Brain pericyte (primary cell): ENCODE measurements at places on chromosomes 2 and 18.

DNA sequence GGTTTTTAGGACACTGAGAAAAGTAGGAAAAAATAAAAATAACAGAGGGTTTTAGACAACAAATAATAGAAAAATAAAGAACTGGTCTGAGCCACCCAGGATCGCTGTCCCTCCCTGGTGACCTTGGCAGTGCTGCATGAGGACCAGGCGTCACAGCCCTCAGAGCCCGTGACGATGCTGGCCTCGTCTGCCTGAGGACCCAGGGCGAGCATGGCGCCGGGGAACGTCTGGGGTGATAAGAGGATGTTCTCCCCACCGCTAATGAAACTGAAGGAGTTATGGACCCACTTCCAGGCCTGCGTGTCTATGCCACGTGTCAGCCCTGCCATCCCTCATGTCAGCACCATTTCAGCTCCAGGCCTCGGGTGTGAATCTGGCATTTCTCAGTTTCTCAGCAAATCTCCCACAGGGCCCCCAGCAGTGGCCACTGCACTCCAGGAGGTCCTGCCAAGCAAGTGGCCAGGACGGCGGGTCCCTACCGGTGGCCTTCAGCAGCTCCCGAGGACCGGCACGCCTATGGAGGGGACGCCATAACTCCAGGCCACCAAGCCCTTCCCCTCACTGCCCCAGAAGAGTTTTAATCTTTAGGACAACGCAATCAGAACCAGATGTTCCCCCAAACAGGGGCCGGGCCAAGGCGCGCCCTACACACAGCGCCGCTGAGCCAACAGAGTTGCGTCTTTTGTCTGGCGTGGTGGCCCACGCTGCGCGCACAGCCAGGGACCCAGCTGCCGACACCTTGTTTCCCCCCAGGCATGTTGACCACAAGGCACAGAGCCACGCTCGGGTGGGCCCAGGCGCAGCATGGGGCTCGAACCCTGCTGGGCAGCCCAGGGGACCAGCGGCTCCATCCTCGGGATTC, 179.7 kb downstream of the TWIST2 start:
- DNase-seq: no peak

DNA sequence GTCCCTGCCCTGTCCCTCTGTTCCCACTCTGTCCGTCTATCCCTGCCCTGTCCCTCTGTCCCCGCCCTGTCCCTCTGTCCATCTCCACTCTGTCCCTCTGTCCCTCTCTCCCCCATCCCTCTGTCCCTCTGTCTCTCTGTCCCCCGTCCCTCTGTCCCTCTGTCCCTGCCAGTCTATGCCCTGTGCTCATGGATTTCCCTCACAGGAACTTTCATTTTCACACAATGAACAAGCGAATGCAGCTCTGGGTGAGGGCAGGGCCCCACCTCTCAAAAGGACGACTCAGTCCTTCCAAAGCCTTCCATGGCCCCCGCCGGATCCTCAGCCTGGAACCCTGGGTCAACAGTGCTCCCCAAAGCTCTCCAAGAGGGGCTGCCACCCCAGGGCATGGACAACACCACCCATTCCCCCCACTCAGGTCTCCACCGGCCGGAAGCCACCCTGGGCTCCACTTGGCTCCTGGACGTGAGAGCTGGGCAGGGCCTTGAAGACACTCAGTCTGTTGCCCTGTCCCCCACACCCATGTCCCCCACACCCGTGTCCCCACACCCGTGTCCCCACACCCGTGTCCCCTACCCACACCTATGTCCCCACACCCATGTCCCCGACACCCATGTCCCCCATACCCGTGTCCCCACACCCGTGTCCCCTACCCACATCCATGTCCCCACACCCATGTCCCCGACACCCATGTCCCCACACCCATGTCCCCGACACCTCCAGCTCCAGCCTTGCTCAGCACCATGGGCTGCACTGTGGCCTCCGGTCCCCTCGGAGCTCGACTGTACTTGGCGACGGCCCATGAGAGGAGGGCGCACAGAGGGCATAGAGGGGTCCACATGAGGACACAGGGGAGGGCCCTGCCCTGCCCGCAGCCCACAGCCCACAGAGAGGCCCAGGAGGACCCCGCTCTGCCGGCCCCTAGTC, 156.0 kb downstream of the PXDN start:
- no peak for DNase-seq

DNA sequence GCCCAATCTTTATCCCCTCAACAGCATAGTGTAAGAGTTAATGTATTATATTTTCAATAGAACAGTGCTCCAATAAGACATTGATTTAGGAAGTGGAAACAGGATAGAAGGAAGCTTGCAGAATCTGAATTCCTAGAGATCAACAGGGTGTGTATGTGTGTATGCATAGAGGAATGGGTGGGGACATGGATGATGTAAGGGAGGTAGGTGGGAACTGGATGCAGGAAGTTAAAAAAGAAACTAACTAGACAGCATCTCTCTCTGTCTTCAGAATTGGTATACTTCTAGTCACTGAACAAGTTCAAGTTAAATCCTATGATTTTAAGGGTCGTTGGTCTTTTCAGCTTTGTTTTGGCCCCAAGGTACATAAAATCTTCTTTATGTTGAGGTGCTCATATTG, 196.6 kb downstream of the PMAIP1 start:
- DNase-seq: no peak

- no peak for DNase-seq
These were observed 706 bp downstream of the LAMA1 start for GRCh38 chr18:7116792-7117389.

- no peak for DNase-seq
These were observed 466.5 kb upstream of the ID2 start for GRCh38 chr2:8215159-8215863.
